ENCODE measurements at places on chromosomes 1 and 21.

- DNase-seq: no peak
Measured at GRCh38 chr1:56223968-56224367, 355.4 kb downstream of the PLPP3 start.

DNA sequence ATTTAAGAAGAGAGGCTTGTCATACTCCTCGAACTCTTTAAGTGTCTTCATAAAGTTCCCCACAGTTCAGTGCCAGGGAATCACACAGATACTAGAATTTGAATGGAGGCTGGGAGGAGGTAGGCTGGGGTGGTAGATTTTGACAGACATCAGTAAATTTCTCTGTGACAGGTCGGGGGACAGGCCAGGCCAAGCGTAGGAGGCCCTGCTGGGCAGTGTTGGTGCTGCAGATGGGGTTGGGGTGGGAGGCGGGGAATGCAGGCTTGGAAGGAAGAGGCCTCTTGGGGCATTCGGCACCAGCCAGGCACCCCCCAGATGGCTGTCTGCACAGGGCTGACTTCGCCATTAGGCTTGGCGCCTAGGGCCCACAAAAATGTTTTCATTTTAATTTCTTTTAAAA, 84.0 kb downstream of the MAN1C1 start:
- DNase-seq: no peak

DNA sequence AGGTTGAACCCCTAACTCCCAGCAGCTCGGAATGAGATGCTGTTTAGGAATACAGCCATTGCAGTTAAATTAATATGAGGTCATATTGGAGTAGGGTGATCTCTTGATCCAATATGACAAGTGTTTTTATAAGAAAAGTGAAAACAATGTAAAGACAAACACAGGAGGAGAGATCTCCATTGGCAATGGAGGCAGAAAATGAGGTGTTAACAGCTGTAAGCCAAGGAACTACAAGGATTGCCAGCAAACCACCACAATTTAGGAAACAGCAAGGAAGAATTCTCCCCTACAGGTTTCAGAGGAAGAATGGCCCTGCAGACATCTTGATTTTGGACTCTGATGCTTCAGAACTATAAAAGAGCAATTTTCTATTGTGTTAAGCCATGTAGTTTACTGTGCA, 774.3 kb downstream of the MRPL39 start:
- no peak for DNase-seq

DNA sequence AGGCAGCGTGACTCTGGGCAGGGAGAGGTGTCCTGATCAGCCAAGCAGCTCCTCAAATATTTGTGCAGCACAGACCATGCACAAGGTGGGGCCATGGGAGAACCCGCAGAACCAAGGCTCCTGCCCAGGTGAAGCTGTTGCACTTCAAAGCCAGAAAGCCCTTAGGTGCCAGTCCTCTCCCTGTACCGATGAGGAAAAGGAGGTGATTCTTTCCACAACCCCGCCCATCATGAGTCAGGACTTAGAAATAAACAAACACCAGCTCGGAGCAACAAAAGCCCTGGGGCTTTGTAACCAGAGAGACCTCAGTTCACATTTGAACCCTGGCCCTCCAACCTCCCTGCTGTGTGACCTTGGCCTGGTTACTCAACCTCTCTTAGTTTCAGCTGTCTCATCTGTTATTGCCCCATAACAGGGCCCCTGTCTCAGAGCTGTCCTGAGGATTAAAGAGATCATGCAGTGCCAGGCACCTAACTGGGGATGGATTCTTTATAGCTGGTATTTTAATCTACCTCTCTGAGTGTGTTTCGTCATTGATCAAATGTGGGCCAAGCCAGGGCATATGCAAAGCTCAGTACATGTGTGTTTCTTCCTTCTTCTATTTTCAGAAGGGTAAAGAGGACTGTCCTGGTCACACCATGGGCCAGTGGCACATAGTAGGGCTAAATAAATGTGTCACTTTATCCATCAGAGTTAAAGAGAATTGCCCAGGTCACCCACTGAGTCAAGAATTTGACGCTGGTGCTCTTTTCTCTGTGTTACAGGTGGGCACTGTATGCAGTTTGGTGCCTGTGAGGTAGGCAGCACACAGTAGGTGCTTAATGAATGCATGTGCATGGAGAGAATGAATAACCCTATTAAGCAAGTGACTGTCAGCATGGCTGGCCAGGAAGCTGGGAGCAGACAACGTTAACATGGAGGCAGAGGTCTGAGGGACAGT, 1.4 kb downstream of the LDLRAD1 start:
- no peak for DNase-seq

DNA sequence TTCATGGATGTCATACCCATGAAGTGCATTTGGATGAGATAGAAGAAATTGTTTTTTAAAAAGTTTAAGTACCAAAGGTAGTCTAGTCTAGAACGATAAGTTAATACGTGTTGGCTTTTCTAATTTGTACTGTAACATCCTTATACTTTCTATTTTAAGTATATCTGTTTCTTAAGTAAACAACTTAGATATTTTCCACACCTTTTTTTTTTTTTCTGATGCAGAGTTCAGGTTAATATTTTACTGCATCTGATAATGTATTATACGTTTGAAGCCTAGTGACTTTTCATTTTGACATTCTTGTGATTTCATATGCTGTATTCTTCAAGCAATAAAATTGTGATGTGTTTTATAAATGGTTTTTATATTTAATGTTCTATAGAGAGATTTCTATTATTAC, 16.5 kb downstream of the DR1 start:
- no peak for DNase-seq

- DNase-seq: no peak
Measured at GRCh38 chr1:155175927-155176371, 2.3 kb downstream of the TRIM46 start.

- DNase-seq: no peak
Measured at GRCh38 chr1:150409504-150410362, 45.8 kb downstream of the RPRD2 start.

DNA sequence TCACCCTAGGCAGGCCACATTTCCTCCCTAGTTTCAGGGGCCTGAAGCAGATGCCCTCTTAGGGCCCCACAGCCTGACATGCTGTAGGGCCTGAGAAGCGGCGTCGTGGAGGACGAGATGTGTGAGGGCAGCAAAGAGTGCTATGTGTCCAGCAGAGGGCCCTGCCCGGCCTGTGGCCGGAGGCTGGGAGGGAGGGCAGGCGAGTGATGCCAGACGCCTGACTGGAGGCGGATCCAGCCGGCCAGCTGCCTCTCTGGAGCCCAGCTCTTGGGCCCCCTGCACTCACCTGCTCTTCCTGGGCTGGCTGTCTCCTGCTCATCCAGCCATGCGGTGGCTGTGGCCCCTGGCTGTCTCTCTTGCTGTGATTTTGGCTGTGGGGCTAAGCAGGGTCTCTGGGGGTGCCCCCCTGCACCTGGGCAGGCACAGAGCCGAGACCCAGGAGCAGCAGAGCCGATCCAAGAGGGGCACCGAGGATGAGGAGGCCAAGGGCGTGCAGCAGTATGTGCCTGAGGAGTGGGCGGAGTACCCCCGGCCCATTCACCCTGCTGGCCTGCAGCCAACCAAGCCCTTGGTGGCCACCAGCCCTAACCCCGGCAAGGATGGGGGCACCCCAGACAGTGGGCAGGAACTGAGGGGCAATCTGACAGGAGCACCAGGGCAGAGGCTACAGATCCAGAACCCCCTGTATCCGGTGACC, at the start of gene GPR37L1:
Gene GPR37L1 (plus strand): TSS at position 279 of the 697 bp plus-strand sequence. CDS start 47 bp downstream, at position 326.
- peak; percentile 84 for DNase-seq

- no peak for DNase-seq
Measured at GRCh38 chr1:153775458-153776327, 486 bp downstream of the SLC27A3 start.

GRCh38 chr1:152928671-152929070, 18.3 kb upstream of the SPRR5 start:
- no peak for DNase-seq

DNA sequence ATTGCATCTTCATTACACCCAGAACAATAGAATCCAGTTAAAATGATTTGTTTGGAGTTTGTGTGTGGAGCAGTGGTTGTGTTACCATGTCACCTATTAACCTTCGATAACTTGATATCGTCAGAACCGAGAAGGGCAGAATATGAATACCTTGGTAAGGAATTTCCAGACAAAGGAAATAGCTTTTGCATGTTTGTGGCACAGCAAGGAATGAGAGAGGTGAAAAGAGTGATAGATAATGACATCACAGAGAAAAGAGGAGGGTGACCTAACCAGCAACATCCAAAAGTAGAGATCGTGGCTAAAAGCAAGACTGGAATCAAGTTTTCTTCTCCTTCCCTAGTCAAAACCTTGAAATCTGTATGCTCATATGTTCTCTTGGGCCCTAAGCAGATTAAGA, 244.6 kb upstream of the NEGR1 start:
- DNase-seq: no peak

DNA sequence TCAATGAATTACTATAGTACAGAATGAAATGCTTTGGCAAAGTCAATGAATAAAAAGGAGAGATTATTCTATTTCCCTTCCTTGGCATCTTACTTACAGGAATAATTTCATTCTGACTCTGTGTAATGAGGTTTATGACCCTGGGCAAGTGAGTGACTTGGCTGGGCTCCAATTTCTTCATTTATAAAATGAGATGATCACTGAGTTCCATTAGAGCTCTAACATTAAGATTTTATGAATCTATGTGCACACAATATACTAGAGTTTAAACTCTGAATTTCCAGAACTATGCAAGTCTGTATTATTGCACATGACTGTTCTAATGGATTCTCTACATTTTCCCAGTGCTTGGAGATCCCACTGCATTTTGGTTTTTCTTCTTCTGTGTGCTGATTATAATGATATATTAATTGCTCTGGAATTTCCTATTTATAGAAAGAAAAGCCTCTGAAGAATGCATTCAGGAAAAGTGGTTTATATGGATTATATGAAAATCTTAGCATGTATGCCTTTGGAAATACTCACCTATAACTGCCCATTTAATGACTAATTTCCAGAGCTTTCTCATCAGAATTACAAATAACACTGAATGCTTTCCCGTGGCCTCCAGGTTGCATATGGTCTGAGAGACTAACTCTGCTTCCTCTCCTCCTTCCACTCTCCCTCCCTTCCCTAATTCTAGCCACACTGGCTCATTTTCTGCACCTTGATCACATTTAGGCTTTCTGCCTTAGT, 97.4 kb upstream of the CHRM3 start:
- no peak for DNase-seq

- no peak for DNase-seq
Measured at GRCh38 chr1:195851016-195851601, 757.1 kb downstream of the KCNT2 start.

DNA sequence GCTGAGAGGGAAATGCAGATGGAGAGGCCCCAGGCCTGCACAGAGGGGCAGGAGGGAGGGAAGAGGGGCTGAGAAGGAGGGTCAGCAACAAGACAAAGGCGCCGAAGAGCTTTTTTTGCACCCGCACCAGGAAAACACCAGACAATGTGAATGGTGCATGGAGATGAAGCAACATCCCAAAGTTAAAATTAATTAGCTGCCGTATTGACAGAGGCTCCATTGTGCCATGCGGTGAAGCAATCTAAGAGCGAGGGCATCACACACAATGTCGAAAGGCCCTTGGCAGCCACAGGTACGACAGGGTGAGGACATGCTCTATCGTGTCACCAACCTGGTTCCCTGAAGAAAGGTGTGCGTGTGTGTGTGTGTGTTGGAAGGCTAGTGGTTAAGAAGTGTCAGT, 41.2 kb downstream of the SSBP3 start:
- no peak for DNase-seq

DNA sequence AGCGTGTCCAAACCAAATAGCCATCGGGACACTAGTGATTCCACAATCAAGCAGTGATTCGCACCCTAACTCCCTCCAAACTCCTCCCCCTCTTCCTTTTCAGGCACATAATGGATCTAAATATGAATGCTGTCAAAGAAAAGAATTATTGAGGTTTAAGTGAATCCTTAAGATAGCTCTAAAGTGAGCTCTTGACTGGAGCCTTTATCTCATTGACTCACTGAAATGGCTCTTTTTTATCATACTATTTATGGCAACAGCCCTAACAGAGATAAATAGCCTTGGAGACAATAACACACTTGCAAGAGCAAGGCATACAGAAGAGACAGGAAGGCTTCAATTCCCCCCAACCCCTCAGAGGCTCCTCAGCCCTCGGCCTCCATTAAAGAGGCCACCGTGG, 143.3 kb downstream of the PLXNA2 start:
- DNase-seq: no peak

- no peak for DNase-seq
Measured at GRCh38 chr1:199898654-199899053, 128.9 kb upstream of the NR5A2 start.

DNA sequence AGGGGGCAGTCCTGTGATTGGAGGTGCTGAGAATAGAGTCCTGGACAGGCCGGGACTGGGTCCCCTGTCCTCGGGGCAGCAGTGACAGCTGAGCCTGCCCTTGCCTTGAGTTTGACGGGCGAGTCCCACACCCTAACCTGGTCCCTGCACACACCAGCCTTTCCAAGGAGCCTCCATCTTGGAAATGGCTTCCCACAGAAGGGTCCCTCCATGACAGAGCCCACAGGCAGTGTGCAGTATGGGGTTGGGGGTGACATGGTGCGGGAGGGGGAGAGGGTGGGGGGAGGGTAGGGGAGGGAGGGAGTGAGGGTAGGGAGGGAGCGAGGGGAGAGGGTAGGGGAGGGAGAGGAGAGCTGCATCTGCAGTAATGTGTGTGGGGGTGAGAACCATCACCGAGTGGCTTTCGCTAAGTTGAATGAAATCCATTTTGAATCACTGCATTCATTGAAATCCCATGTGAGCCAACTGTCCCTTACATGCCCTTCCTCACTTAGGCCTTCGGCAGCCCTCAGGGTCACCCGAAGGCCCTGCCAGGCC, 10.1 kb upstream of the TMEM52 start:
- DNase-seq: no peak

DNA sequence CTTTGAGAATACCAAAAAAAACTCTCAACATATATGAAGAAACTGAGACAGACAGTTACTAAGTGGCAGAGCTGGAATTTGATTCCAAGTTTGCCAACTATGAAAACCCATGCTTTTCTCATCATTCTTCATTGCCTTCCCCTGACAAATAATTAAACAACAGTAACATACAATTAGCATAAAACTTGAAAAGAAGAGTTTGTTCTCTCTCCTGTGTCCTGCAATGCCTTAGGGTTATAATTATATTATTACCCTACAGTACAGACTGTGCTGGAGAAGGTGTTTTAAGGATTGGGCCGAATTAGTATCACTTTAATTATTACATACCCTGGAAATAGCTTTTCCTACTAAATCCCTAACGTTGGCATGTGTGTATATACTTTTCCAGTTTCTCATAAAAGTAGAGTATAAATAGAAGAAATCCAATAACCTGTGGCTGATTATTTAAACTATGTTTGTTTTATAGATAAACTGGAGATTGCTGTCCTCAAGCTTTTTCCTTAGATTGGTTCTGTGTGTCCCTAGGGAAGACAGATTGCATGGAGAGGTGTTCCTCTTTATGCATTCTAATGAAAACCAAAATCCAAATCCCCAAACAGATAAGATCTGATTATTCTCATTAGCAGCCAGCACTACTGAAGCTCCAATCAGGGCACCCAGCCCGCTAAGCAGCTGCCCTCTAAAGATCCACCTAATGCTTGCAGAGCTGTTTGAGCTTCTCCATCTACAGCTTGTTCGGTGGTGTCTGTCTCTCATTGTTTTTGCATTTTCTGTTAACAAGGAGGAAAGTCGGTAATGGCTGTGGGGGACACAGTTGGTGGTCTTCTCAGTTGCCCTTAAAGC, 156.3 kb downstream of the TM2D1 start:
- no peak for DNase-seq

GRCh38 chr1:169902751-169903150, 9.1 kb upstream of the SCYL3 start:
- no peak for DNase-seq
